Calu3 (cell line): ENCODE measurements at places on chromosomes 3 and 15.
A peak's percentile ranks its signal among the peaks of the same experiment; 100 is the strongest.

DNA sequence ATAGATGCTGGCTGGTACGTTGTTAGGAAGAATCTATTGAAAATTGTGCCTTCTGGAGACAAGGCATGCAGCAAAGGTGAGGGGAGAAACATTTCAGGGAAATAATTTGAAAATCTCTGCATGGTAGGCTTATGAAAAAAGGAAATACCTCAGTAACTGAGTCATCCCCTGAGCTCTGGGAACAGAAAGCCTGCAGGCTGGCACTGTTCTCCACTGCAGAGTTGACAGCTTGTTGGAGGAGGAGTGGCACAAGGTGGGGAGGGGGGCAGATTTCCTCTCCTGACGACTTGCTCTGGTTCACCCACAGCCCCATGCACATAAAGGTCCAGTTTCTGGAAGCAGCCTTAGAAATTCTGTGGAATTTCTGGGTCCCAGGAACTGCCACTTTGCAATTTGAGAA lies 179.4 kb downstream of the ABHD5 start:
- H3K4me3 ChIP-seq = no peak overlapping the region
- peak; percentile 38 for DNase-seq
- H3K36me3 ChIP-seq = no peaks in the 10 kb centered on the region
- H3K27ac ChIP-seq = no peak overlapping the region

GRCh38 chr3:53181024-53181371 lies 20.0 kb downstream of the PRKCD start:
- H3K27ac ChIP-seq = no peak overlapping the region
- no peak for DNase-seq
- no peak overlapping the region for H3K4me3 ChIP-seq
- H3K36me3 ChIP-seq = peaks cover 12% of the 10 kb centered on the region
- no peaks in the 10 kb centered on the region for H3K4me1 ChIP-seq
- no peaks in the 10 kb centered on the region for H3K27me3 ChIP-seq

- no peaks in the 10 kb centered on the region for H3K27me3 ChIP-seq
- no peaks in the 10 kb centered on the region for H3K36me3 ChIP-seq
- no peak overlapping the region for H3K27ac ChIP-seq
- no peaks in the 10 kb centered on the region for H3K4me1 ChIP-seq
These were observed 117.6 kb downstream of the FEZF2 start for GRCh38 chr3:62255758-62256157.

GRCh38 chr15:58361273-58361759 lies 70.5 kb upstream of the LIPC start:
- no peak overlapping the region for H3K27ac ChIP-seq
- H3K36me3 ChIP-seq = no peaks in the 10 kb centered on the region

GRCh38 chr3:50574444-50574831 lies 5.1 kb downstream of the HEMK1 start:
- H3K27me3 ChIP-seq = no peaks in the 10 kb centered on the region
- DNase-seq = no peak
- no peak overlapping the region for H3K27ac ChIP-seq
- H3K4me1 ChIP-seq = peaks cover 10% of the 10 kb centered on the region

DNA sequence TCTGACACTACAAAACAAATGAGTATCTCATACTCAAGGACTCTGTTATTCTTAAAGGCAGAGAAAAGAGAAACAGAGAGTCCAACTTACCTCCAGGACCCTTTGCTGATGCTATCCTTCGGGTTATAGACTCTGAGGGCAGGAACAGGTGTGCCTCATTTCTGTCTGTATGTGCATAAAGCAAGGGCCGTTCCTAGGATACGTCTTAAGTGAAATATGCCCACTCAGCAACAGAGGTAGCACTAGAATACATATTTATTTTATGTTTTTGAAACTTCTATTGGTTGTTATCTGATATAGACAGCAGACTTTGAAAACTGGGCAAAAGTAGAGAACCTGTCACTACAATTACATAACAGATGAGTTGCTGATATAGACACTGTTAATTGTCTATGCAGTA lies 89.3 kb upstream of the CPNE4 start:
- no peaks in the 10 kb centered on the region for H3K27me3 ChIP-seq
- no peak overlapping the region for H3K4me3 ChIP-seq
- no peak for DNase-seq

- H3K36me3 ChIP-seq = peaks cover 11% of the 10 kb centered on the region
- peak overlapping the region; percentile 17 for H3K4me3 ChIP-seq
- H3K27ac ChIP-seq = no peak overlapping the region
- no peak for DNase-seq
These were observed 2.4 kb downstream of the SKOR1 start for GRCh38 chr15:67827562-67828277.
